ENCODE measurements at places on chromosomes 1 and 21.

- DNase-seq: peak; percentile 85
These were observed 15.7 kb downstream of the PTAFR start for GRCh38 chr1:28160782-28161266.

- DNase-seq: no peak
These were observed 26.9 kb upstream of the RCC2 start for GRCh38 chr1:17466359-17466758.

GRCh38 chr1:33143698-33144097, 38.1 kb downstream of the TRIM62 start:
- no peak for DNase-seq

- DNase-seq: peak; percentile 29
These were observed 23.3 kb downstream of the CYP2J2 start for GRCh38 chr1:59903141-59903754.

GRCh38 chr1:61254634-61255357, 172.4 kb downstream of the NFIA start:
- DNase-seq: peak; percentile 42

All from dermis microvascular lymphatic vessel endothelial cell (primary cell).